Thyroid gland (tissue), 4 donors: ENCODE measurements at places on chromosomes 1 and 21. TPM values are rescaled to one million over a fixed set of nuclear protein-coding genes. Genes with fewer than 3 reads are reported as not detected.

- DNase-seq = no peak
These were observed 70.6 kb downstream of the SYT6 start for GRCh38 chr1:114082867-114083585.

GRCh38 chr1:58460469-58460868 lies 86.1 kb downstream of the OMA1 start:
- no peak for DNase-seq

DNA sequence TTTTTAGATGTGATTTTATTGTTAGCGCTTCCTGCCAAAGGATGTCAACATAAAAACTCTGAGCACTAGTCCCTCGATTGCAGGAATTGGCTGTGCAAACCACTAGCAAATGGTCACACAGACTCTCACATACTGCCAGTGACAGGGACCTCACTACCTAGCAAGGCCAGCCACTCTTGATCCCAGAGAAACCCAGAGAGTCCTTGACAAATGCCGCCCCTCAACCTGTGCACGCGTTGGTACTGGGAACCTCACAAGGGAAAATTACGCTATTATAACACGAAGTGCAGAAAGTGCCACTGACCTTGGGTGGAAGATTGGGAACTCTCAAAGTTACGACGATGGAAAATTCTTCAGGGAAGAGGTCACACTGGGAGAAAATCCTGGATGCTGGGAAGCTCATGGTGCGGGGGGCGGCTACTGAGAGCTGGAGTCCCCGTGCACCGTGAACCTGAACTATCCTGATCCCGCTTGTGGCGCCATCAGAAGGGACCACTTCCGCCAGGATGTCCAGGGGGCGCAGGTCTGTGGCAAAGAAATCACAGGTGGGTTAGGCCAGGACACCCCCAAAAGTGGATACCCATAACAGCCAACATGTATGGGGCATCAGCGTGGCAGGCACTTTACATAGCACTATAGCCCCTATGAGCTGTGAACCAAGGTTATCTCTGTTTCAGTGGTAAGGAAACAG lies 5.9 kb upstream of the KRTAP10-4 start:
- no peak for DNase-seq

DNA sequence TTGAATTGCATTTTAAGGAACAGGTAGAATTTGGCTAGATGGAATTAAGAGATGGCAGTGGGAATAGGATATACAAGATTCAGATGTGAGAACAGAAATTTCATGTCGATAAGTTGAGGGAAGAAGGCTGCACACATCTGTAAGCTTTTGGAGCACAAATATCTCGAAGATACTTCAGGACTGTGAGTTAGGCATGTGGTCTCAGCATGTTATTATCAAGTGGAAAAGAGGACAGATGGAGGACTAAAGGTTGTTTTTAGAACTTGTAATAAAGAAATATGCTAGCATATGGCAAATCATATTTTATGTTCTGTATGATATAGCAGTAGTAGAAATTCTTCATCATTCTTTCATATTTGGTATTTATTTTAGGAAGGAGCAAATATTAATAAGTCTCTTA lies 61.5 kb downstream of the KIF1B start:
- no peak for DNase-seq

DNA sequence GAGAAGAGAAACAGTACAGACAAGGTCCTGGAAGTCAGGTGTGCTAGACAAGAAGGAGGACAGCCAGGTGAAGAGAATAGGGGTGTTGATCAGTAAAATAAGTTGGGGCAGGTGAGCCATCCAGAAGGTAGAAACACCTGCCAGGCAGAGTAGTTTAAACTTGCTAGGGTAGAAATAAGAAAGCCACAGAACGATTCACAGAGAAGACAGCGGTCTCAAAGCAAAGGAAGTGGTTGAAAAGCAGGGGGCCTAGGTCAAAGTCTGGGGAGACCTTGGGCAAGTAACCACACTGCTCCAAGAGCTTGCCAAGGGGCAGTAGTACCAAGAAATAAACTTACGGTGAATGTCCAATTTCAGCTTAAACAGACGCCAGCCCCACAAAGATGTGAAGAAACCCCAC lies 116.6 kb upstream of the PROX1 start:
- no peak for DNase-seq

GRCh38 chr21:43854773-43855633 lies 10.0 kb upstream of the AGPAT3 start:
- no peak for DNase-seq

DNA sequence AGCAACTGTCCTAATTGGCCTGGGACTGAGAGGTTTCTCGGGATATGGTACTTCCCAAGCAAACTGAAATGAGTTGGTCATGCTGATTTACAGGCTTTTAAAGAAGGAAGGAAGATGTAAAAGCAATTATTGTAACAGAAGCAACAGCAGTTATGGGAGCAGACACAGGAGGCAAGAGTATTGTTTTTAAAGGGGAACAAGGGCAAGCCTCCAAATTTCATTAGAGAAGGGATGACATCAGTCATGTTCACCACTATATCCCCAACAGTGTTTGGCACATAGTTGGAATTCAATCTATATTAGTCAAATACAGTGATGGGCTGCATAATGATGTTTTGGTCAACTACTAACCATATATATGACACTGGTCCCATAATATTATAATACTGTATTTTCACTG lies 46.0 kb upstream of the JUN start:
- no peak for DNase-seq

DNA sequence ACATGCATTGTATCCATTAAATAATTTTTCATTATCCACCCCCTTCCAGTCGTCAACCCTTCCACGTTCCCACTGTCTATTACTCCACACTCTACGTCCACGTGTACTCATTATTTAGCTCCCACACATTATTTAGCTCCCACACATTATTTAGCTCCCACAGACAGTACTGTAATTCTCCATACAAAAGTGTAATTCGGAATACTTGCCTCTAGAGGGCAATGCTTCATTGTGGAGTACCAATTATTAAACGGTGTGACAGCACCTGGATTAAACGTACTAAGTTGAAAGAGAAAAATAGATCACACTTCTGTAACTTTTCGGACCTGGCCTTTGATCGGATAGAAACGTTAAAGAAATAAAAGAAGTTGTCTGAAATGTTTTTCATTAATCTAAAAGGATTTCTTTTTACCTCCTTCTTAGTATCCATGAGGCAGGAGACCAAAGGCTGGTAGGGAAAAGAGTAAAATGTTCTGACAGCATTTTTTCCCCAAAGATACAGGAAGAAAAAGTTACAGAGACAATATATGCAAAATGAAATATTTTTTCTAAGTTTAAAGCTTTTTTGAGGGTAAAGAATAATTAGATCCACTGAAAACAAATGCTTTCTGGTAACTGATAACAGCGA lies 99.2 kb downstream of the LHX8 start:
- no peak for DNase-seq

- DNase-seq = peak; percentile 39
These were observed 930 bp downstream of the CDC14A start for GRCh38 chr1:100353071-100353801.

DNA sequence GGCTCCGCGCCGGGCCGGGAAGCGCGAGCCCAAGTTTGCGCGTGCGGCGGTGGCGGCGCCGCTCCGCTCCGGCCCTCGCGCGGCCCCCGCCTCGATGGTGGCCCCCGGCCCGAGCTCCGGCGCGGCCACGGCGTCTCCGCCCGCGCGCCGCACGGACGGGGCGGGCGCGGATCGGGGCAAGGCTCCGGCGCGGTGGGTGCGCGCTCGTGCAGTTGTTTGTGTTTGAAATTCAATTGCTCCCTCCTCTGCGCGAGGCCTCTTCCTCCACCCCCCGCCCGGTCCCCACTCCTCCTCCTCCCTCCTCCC lies at the start of gene HDGF:
TSS of gene HDGF (minus strand) at position 225 of the 306 bp plus-strand sequence. CDS start 246 bp downstream, outside the sequence.
- no peak for DNase-seq

DNA sequence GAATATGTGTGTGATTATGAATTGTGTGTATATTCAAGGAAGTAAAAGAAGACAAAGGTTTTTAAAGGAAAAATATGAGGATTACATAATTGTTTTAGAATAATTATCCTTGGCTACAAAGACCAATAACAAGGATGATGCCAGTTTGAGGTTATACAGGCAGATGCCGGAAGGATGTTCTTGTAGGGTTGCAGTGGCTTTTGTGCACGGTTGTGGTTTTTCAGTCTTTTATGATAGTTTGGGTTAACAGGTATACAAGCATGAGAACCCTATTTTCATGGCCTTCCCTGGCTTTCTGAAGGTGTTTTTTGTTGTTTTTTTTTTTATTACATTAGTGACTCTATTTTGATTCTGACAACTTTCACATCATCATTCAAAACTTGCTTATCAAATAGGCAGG lies 4.9 kb downstream of the CR2 start:
- DNase-seq = no peak

- DNase-seq = no peak
These were observed 108.8 kb downstream of the ADAMTS1 start for GRCh38 chr21:26736449-26736848.

DNA sequence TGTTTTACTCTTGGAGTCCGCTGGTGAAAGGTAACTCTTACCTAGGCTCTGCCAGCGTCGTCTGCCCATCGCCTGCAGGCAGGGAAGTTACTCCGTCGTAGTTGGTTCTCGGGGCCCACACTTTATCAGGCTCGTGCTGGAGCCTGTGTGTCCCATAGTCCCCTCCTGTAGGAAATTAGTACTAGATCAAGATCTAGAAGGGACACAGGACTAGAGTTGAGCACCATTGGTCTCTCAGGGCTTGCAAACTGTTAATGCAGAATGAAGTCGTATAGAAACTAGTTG lies 940 bp downstream of the SRRM1 start:
- no peak for DNase-seq

Gene KRTAP19-3
- not detected for total RNA-seq

Gene CCDC181
- total RNA-seq = 0.63 TPM

Gene TRAF3IP3
- 2.8 TPM for total RNA-seq

Gene CIART
- 6.5 TPM for total RNA-seq

Gene LZIC
- total RNA-seq = 23.0 TPM

Gene RHEX
- 1.4 TPM for total RNA-seq

Gene SIPA1L2
- 31.9 TPM for total RNA-seq
